ENCODE measurements at places on chromosomes 16 and 17.
A peak's percentile ranks its signal among the peaks of the same experiment; 100 is the strongest.

- DNase-seq = peak; percentile 73
Observed at GRCh38 chr16:10957771-10958482, 13.6 kb downstream of the CLEC16A start.

DNA sequence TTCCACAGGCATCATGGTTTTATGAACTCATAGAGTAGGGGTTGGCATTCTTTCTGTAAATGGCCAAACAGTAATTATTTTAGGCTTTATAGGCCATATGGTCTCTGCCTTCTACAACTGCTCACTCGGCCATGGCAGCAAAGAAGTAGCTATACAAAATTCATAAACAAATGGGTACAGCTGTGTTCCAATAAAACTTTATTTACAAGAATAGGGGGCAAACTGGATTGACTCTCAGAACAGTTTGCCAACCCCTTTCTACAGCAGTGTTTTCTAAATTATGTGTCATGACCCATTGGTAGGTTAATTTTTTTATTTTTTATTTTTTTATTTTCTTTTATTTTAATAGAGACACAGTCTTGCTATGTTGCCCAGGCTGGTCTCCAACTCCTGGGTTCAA lies 20.4 kb downstream of the GOT2 start:
- no peak for DNase-seq

GRCh38 chr17:81378941-81379511 lies 16.2 kb upstream of the BAHCC1 start:
- DNase-seq = no peak

DNA sequence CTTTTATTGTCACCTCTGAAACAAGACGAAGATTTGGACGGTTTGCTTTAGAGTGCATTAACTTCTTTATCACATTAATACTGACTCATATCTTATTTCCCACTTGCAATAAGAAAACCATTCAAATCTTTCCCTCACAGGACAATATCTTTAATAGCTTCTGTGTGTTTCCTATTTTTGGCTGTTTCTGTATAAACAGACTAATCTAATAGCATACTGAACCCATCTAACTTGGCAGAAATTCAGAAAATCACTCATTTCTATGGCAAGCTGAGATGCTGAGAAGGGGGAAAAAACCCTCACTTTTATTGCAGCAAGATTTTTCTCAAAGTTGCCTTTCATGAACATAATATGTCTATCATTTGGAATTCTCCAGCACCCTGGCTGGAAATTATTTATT lies 524.9 kb downstream of the WWOX start:
- no peak for DNase-seq

DNA sequence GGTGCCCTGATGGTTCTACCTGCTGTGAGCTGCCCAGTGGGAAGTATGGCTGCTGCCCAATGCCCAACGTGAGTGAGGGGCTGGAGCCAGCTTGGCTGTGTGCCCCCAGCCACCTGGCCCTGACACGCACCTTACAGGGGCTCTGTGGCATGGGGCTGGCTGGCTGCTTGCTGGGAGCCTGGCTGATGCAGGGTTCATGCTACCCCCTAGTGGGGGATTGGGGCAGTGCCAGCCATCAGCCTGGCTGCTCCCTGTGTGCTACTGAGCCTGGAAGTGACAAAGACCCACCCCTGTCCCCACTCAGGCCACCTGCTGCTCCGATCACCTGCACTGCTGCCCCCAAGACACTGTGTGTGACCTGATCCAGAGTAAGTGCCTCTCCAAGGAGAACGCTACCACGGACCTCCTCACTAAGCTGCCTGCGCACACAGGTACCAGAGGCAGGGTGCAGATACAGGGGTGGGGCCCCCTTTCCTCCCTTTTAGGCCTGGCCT lies 5.7 kb downstream of the GRN start:
- DNase-seq = peak; percentile 41

DNA sequence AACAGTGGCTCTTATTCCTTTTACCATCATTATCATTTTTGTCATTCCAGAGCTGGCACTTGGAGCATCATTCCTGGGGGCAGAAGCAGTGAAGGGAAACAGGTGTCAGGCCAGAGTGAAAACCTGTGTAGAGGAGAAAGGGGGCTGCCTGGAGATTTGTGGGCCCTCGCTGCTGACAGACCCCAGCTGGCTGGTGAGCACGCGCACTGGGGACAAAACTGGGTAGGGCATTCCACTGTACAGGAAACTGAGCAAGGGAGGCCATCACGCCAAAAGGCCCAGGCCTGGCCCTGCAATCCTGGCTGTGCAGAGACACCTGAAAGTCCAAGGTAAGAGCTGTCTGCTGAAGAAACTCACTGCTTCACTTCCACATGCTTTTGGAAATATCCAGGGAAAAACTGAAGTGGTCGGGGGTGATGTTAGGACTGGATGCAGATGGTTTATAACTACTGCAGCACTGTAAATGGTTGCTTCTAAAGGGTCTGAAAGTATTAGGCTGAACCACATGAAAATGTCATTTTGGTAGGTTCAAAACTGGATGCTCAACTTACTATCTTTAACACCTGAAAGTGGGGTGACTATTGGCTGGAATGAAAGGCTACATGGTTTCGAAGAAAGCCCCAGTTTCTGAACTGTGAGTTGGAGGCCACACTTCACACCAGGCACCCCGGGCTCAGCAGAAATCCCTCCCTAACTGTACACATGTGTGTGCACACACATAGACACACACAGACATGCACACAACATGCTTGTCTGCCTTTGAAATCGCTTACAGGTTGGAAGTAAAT lies 225.0 kb downstream of the C16orf78 start:
- DNase-seq = no peak

DNA sequence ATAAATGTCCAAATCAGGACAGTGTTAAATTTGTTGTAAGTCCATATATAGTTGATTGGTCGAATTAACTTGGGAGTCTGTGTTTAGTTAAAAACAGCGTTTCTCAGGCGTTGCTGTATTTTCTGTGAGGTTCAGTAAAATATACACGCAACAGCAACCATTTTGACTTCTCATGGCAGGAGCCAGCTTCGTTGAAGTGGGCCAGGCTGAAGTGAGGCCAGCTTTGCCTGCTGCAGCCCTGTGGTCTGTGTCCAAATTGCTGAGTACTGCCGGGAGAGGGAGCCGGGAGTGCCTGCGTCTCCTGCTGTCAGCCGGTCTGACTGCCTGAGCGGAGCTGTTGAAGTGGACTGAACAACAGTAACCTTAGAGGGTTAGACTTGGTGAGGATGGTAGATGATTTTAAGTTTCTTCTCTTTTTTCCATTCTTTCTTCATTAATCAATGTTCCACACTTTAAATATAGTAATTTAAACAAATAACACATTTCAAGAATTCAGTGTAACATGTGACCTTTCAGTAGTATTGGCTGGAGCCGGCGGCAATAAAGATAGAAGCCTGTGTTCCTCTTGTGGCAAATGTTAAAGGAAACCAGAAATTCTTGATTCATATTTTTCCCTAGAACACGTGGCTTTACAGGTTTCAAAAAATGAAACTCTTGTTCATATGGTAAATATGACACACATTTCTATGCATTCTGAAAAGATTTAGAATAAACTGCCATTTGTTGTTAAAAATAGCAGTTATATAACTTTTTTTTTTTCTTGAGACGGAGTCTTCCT lies 37.0 kb upstream of the ZNF750 start:
- DNase-seq = peak; percentile 89

- no peak for DNase-seq
Observed at GRCh38 chr17:77738751-77739531, 219.6 kb upstream of the TNRC6C start.

DNA sequence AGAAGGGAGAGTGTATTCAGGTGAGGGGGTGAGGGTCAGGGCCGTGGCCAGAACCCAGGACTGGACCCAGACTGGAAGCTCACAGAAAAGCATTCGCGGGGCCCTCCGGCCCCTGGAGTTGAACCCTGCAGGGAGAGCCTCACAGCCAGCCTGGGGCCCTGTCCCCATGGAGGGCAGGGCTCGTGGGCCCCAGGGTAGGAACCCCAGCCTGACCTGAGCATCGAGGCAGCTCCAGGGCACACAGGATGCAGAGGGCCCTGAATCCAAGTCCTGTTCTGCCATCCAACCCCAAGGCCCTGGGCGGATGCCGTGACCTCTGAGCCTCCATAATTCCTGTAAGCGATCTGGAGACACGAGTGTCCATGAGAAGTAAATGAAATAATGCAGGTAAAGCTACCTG lies 79.1 kb downstream of the MGAT5B start:
- DNase-seq = no peak

- DNase-seq = peak; percentile 38
Observed at GRCh38 chr17:12693640-12694039, 27.9 kb downstream of the MYOCD start.

DNA sequence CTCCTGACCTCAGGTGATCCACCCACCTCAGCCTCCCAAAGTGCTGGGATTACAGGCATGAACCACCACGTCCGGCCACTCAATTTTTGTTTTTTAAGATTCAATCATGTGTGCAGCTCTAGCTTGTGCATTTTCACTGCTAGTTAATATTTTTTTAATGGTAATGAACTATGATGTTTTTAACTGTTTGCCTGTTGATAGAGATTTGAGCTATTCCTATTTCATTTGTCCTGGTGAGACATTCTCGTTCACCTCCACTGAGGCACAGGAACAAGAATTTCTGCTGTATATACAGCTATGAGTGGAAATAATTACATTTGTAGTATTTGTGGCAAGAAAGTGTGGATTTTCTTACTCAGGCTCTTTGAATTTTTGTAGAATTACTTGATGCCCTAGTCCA lies 137.7 kb upstream of the MYOCD start:
- no peak for DNase-seq

DNA sequence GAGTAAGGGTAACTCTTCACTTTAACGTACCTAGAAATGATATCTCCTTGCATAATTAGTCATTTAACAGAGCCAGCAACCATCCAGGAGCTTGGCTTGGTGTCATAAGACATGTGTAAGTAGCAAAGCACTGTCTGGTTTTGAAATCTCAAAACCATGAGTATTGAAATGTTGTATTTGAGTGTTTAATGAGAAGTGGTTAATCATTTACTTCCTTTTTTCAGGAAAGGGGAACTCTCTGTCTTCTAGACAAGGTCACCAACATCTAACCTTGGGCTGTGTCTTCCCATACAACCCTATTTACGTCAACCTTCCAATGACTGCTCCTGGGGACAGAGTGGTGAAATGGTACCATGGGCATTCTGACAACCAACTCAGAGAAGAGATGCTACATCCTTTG lies 27.1 kb downstream of the PMP22 start:
- DNase-seq = no peak

- DNase-seq = no peak
Observed at GRCh38 chr17:35651467-35651866, 64.3 kb downstream of the AP2B1 start.

DNA sequence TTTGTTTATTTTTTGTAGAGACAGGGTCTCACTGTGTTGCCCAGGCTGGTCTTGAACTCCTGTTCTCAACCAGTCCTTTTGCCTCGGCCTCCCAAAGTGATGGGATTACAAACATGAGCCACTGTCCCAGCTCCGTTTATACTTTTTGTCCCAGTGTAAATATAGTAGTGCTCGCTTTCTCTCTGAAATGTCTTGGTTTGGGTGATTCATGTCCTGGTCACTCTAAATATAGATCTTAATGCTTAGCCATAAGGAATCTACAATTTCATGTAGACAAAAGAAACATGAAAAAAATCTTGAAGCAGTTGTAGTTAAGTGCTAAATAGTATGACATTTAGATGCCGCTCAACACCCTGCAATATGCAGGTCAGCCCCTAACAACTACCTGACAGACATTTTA lies 126.9 kb downstream of the KATNIP start:
- peak; percentile 65 for DNase-seq

DNA sequence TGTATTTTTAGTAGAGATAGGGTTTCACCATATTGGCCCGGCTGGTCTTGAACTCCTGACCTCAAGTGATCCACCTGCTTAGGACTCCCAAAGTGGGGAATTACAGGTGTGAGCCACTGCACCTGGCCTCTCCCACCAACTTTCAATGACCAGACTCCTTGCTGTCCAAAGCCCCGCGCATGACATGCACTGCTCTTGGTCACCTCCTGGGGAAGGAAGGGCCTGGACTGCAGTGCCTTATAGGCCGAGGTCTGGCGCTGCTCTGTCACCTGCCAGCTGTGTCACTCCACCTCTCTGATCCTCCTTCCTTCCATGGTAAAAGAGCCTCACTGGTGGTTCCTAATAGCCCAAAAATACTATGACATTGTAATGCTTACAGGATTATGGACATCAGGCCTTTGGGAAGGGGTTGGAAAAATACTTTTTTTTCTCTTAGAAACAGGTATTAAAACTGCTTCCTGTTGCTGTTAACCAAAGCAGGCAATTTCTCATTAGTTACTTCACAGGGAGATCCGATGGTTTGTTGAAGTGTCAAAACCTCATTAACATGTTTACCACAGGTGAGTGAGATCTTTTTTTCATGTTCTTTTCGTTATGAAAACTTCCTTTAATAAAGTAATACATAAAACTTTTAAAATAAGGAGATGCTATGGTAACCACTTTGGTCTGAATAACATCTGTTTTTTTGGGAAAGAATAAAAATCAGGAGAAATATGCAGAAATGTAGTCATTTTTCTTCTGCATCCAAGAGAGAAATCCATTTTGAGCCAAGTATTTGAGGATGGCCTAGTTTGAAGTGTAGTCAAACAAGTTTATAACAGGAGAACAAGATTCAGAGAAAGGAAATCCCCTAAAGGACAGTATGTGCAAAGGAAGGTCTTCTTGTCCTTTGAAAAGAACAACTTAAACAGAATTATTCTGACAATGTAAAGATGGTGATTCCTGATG lies 35.5 kb downstream of the GRB7 start:
- DNase-seq = no peak

- DNase-seq = no peak
Observed at GRCh38 chr17:28712032-28712704, 480 bp upstream of the PROCA1 start.

GRCh38 chr17:2180768-2181167 lies 122.8 kb downstream of the SMG6 start:
- DNase-seq = no peak

GRCh38 chr17:72898725-72899124 lies 193.8 kb downstream of the SLC39A11 start:
- DNase-seq = no peak

DNA sequence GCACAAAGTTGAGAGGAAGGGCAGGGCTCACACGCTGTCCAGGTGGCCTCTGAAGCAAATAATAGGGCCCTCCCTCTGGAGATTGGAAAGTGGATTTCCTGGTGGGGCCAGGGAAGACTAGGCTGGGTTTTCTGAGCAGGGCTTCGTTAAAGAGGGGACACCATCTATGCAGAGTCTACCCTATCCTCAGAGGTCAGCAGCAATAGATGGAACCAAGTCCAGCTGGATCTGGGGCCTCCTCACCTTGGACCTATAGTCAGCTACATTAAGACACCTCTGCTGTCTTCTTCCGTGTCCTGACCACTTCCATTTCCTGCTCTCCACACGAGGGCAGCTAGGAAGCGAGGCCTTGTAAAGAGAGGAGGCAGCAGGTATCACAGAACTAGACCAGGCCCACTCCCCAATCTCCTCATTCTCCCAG lies 14.7 kb upstream of the ST6GALNAC1 start:
- no peak for DNase-seq

GRCh38 chr16:57991551-57992059 lies 8.9 kb downstream of the ZNF319 start:
- no peak for DNase-seq

GRCh38 chr17:78892520-78892919 lies 10.5 kb downstream of the CEP295NL start:
- DNase-seq = no peak

- DNase-seq = peak; percentile 41
Observed at GRCh38 chr16:82867485-82867884, 240.7 kb downstream of the CDH13 start.

- DNase-seq = no peak
Observed at GRCh38 chr16:9599415-9600120, 508.1 kb downstream of the HAPSTR1 start.

Measured in iris pigment epithelial cell (primary cell).